T-helper 1 cell (primary cell): ENCODE measurements at places on chromosomes 12 and 14.

GRCh38 chr14:88914956-88915355, 90.5 kb downstream of the TTC8 start:
- no peak for DNase-seq

DNA sequence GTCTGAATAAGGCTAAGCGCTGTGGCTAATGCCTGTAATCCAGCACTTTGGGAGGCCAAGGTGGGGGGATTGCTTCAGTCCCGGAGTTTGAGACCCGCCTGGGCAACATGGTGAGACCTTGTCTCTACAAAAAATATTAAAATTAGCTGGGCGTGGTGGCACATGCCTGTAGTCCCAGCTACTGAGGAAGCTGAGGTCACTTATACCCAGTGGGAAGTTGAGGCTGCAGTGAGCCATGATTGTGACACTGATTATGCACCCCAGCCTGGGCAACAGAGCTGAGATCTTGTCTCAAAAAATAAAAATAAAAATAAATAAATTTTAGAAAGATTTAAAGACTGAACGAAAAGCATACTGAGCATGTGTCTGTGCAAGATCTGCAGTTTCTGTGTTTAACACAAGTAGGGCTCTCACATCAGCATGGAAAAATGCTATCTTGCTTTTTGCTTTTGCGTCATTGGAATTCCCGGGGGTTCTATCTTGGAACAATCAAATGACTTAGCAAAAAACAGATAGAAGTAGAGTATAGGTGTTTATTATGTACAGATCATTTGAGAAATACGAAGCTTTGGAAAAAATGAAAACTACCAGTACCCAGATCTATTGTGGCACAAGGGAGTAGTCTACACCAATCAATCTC, 161.9 kb downstream of the CAPZA3 start:
- DNase-seq, result no peak

DNA sequence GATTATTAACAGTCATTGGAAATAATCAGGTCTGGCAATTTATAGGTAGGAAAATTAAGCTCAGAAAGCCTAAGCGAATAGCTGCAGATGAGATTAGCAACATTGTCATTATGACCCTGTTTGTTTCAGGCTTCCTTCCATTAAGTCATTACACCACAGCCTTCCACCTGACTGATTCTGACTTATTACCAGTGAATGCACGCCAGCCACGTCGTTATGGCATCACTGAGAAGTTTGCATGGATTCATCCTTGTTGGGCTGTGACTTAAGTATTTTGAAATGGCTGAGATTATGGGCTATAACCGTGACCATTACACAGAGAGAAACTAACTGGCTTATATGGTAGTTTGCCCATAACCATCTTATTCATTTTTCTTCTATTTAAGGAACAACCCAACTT, 18.6 kb downstream of the RASSF8 start:
- no peak for DNase-seq

DNA sequence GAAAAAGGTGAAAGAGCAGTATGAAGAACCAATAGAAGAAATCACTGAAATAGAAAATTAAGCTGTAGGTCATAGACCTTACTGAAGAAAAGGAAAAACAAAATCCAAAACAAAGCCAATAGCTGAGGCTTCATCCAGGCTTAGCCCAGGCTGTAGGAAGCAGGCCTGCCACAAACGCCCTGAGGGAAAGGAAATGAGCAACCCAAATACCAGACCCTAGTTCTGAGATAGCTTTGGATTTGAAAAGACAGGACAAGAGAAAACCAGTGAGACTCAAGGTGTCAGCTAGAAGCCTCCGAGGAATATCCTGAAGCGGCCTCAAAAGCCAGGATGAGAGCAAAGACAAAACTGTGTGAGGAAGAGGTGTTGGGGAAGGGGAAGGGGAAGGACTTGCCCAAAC, 79.2 kb downstream of the FERMT2 start:
- no peak for DNase-seq

- no peak for DNase-seq
These were observed 79.5 kb upstream of the C14orf180 start for GRCh38 chr14:104499784-104500760.

GRCh38 chr14:65180725-65181025, 78.4 kb upstream of the MAX start:
- DNase-seq, result no peak

GRCh38 chr12:77553976-77554619, 276.6 kb upstream of the NAV3 start:
- no peak for DNase-seq

GRCh38 chr12:19075711-19076340, 53.7 kb upstream of the PLEKHA5 start:
- DNase-seq, result no peak

GRCh38 chr14:69260190-69260860, 367 bp downstream of the GALNT16 start:
- DNase-seq, result no peak

DNA sequence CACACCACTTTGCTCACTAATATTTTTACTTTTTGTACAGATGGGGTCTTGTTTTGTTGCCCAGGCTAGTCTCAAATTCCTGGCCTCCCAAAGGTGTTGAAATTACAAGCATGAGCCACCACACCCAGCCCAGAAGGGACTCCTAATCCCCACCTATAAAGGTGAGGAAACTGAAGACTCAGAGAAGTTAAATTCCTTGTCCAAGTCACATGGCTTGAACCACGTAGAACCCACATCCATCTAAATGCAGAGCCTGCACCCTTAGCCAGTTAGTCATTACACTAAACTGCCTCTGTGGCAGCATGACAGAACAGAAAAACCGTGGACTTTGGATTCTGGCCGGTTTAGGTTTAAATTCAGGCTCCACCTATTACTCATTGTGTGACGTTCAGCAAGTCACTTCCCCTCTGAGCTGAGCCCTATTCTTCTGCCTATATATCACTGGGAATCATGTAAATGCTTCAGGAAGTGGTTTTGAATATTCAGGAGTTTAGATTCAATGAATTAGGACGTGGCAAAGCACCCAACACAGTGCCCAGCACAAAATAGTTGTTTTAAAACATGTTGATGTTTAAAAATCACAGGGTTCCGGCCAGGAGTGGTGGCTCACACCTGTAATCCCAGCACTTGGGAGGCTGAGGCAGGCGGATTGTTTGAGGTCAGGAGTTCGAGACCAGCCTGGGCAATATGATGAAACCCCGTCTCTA, 3.0 kb upstream of the CORO1C start:
- DNase-seq, result no peak

DNA sequence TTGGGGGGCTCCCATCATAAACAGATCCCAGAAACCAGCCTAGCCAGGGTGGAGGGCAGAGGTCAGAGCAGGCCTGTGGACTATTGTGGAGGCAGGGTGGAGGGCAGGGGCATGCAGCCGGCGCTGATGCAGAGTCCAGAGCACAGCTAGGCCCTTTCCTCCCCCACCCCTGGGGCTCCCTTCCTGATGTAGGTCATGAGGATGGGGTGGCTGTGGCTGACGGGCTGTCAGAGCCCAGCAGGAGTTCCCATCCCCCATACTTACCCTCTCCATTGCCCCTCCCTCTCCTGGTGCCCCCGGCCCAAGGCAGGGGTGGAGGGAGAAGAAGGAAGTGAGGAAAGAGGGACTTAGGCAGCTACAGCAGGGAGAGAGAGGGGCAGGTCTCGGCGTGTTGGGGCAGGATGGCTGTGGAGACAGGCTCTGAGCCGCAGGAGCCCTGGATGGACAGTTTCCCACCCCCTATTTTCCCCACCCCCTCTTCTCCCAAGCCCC, 5.7 kb upstream of the ZNF385A start:
- DNase-seq, result no peak

GRCh38 chr12:93657071-93657470, 20.1 kb upstream of the CRADD start:
- DNase-seq, result no peak
